ENCODE measurements at places on chromosomes 12 and 14.

DNA sequence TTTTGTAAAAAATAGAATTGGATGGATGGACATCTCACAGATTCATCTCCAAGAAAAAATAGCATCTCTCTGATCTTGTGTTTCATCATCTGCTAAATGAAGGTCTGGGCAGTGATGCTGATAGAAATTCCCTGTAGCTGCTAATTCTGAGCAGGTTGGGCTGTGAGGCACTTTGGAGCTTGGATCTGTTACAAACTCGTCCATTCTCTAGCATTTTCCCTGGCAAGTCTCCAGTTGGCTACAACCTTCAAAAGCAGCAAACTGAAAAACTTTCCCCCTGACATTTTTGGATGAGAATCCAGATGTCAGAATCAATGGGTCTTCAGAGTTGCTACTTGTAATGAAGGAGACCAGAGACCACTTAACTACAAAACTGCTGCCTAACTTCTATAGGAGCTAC lies 72.7 kb downstream of the TPH2 start:
- no peaks in the 10 kb centered on the region for H3K36me3 ChIP-seq
- no peak overlapping the region for H3K27ac ChIP-seq
- H3K4me3 ChIP-seq = no peak overlapping the region
- DNase-seq = no peak
- no peaks in the 10 kb centered on the region for H3K4me1 ChIP-seq
- peaks cover 14% of the 10 kb centered on the region for H3K27me3 ChIP-seq

DNA sequence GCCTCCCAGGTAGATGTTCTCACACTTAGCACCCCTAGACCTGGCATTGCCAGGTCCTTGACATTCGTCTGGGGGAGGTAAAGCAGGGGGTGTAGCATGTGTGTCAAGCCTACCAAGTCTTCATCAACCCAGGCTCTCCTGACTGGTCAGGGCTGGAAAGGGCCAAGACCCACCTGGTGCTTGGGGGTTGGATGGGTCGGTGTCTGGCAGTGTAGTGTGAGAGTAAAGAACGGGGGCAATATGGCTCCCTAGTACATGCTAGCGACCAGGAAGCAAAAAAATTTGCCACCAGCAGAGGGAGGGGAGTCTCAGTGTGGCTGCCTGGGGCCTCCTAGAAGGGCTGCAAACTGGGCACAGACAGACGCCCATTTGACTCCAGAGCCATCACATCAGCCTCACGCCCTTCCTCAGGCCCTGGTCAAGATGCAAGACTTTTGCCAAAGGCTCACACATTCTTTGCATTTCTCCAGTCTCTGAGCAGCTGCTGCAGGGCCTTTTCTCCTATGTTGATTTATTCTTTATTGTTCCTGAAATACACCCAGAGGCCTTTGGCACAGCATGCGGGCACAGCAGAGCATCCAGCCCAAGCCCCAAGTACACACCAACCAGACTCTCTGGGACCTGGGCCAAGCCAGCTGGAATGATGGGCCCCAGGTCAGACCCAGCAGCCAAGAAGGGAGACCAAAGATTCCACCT lies 38.3 kb upstream of the PNMA1 start:
- peak overlapping the region; percentile 73 for H3K4me3 ChIP-seq
- no peak for DNase-seq
- H3K27me3 ChIP-seq = no peaks in the 10 kb centered on the region
- H3K4me1 ChIP-seq = peaks cover 100% of the 10 kb centered on the region
- peak overlapping the region; percentile 91 for H3K27ac ChIP-seq

DNA sequence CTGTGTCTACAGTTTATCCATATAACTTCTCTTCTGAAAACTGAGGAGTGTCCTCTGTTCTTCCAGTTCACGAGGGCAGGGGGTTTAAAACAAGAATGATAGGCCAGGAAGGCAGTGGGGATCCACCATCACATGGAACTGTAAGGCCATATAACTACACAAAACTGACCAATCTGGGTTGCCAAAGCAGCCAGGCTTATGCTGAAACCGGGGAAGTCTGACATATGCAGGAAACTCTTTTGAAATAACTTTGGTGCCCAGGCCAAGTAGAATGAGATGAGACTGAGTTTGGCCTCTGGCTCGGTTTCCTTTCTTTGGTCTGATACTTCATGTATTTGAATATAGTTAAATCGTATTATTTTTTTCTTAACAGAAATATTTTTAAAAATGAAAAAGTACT lies 18.0 kb upstream of the ATF1 start:
- no peak overlapping the region for H3K4me3 ChIP-seq
- no peak for DNase-seq
- H3K27ac ChIP-seq = no peak overlapping the region
- H3K27me3 ChIP-seq = no peaks in the 10 kb centered on the region

- H3K36me3 ChIP-seq = peaks cover 17% of the 10 kb centered on the region
- H3K4me3 ChIP-seq = no peak overlapping the region
- H3K27ac ChIP-seq = no peak overlapping the region
- no peaks in the 10 kb centered on the region for H3K27me3 ChIP-seq
- DNase-seq = no peak
Observed at GRCh38 chr14:51852541-51852940, 7.9 kb upstream of the GNG2 start.

DNA sequence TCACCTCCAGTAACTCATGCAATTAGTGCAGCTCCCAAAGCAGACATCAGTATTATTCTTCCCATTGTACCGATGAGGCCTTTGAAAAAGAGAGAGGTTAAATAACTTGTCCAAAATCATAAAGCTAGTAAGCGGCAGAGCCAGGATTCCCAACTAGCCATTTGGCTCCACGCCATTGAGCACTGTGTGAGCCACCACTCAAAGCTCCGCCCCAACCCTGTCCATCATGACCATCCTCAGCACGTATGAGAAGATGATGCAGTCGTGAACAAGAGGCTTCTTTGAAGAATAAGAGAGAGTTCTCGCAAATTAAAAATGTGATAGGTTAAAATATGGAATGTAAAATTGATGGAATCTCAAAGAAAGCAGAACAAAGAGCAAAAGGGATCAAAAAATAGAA lies 14.6 kb downstream of the CLMN start:
- no peaks in the 10 kb centered on the region for H3K36me3 ChIP-seq
- DNase-seq = no peak
- peaks cover 51% of the 10 kb centered on the region for H3K27me3 ChIP-seq
- no peak overlapping the region for H3K4me3 ChIP-seq

- H3K4me1 ChIP-seq = peaks cover 25% of the 10 kb centered on the region
- H3K4me3 ChIP-seq = no peak overlapping the region
- no peak overlapping the region for H3K27ac ChIP-seq
- H3K27me3 ChIP-seq = no peaks in the 10 kb centered on the region
- no peak for DNase-seq
- no peaks in the 10 kb centered on the region for H3K36me3 ChIP-seq
Observed at GRCh38 chr12:108302403-108303311, 36.5 kb downstream of the CMKLR1 start.

DNA sequence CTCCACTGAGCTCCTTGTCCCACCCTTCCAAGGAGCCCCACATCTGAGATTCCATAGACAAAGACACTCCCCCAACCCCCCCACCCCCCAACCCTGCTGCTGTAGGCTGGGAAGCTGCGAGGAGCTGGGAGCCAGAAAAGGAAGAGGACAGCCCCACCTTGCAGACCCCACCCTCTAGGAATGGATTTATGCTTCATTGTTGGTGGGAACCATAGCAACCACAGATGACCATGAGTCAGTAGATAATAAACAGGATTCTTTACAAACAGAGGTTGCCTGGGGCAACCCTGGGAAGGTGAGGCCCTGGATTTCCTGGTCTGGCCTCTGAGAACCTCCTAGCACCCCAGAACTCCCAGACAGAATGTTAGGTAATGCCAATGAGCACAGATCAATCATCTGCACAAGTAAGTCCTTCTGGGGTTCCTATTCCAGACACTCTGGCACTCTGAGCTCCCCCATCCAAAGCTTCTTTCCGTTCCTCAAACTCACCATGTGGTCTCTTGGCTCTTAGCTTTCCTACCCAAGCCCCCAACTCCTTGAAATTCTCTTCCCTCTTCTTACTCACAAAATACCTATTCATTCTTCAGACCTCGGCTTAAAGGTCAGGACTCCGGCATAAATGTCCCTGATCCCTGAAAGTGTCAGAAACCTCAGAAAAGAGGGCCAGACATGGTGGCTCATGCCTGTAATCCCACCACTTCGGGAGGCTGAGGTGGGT lies 15.2 kb upstream of the PLEKHG6 start:
- H3K27me3 ChIP-seq = no peaks in the 10 kb centered on the region
- H3K4me3 ChIP-seq = no peak overlapping the region
- no peak for DNase-seq
- no peaks in the 10 kb centered on the region for H3K36me3 ChIP-seq
- H3K4me1 ChIP-seq = no peaks in the 10 kb centered on the region
- H3K27ac ChIP-seq = no peak overlapping the region

DNA sequence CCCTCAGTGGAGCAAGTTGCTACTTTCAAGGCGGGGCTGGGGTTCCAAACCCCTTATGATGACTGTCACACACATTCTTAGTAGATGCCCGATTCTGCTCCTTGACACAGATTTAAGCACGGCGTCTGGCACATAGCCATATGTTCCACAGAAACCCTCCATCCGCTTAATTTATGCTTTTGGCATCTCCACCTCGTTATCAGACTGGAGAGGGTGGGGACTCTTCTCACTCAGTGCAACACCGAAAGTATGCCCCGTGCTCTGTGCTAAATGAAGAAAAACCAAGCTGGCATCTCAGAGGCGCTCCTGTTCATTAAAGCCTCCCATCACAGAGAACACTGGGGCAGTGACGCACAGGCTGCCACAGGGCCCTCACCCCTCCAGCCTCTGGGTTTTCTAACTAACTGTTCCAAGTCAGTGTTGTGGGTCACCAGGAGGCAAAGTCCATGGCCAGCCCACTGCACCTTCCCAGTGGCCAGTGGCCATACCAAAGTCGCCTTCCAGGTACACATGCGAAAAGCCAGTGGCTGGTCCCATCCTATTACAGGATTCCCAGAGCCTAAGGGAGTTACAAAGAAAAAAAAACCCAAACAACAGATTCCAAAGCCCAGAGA lies 27.3 kb downstream of the CCDC88C start:
- peak overlapping the region; percentile 35 for H3K27ac ChIP-seq
- H3K4me1 ChIP-seq = peaks cover 91% of the 10 kb centered on the region
- no peaks in the 10 kb centered on the region for H3K27me3 ChIP-seq
- DNase-seq = no peak

DNA sequence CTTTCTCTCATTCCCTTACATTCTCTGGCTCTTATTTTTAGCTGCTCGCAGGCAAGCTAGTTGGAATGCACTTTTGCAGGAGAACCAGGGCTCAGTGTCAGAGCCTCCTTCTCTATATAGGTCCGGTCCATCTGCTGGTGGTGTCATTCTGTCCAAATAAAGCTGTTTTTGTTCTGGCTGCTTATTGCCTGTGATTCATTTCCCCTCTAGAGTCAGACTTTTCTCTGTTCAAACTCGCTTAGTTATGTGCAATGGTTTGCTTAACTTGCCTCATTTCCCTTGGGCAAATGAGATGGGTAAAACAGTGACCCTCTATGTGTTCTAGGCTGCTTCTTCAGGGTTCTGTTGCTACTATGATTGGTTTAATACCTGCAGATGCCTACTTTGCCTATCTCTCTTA lies 2.9 kb downstream of the SMARCD1 start:
- no peak for DNase-seq
- H3K27ac ChIP-seq = peak overlapping the region; percentile 96
- H3K4me3 ChIP-seq = peak overlapping the region; percentile 41
- H3K27me3 ChIP-seq = no peaks in the 10 kb centered on the region
- peaks cover 48% of the 10 kb centered on the region for H3K4me1 ChIP-seq

DNA sequence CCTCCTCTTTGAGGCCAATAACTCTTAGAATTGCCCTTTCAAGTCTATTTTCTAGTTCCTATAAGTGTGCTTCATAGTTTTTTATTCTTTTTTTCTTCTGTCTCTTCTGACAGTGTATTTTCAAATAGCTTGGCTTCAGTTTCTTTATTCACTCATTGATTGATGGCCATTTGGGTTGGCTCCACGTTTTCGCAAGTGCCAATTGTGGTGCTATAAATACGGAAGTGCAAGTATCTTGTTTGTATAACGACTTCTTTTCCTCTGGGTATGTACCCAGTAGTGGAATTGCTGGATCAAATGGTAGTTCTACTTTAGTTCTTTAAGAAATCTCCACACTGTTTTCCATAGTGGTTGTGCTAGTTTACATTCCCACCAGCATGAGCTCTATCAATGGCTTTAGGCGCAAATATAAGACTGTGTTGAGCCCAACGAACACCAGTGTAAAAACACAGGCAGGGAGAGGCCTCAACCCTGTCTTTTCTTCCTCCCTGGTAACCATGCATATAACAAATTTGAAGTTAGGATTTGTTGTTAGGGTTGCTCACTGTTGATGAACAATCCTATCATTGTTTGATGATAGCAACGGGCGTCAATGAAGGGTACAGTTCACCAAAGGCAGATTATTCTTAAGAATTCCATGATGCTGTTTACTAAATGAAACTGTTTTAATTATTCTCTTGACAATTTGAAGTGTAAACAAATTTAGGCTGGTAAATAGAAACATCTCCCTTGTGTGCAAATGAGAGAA lies 13.3 kb upstream of the LMNTD1 start:
- no peaks in the 10 kb centered on the region for H3K27me3 ChIP-seq
- H3K36me3 ChIP-seq = peaks cover 3% of the 10 kb centered on the region
- H3K4me1 ChIP-seq = no peaks in the 10 kb centered on the region
- H3K4me3 ChIP-seq = no peak overlapping the region

- H3K27ac ChIP-seq = no peak overlapping the region
Observed at GRCh38 chr12:123807670-123808069, 45.6 kb downstream of the DNAH10 start.

DNA sequence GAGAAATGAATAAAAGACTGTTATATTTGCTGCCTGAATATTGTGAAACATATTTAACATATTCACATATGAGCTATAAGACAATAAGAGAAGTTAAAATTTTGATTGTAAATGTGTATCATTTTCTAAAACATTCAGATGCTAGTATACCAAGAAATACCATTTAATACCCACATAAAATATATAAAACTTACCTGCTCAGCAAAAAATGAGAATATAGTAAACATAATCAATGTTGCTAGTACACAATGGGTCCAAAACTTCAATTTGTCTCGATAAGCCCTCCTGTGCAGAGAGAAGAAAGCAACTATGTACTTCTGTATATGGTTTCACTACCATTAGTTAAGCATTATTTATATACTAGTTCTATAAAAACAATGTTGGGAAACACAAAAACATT lies 9.6 kb upstream of the SYCP3 start:
- no peak overlapping the region for H3K4me3 ChIP-seq
- H3K4me1 ChIP-seq = no peaks in the 10 kb centered on the region
- DNase-seq = no peak
- H3K27ac ChIP-seq = no peak overlapping the region
- no peaks in the 10 kb centered on the region for H3K27me3 ChIP-seq

DNA sequence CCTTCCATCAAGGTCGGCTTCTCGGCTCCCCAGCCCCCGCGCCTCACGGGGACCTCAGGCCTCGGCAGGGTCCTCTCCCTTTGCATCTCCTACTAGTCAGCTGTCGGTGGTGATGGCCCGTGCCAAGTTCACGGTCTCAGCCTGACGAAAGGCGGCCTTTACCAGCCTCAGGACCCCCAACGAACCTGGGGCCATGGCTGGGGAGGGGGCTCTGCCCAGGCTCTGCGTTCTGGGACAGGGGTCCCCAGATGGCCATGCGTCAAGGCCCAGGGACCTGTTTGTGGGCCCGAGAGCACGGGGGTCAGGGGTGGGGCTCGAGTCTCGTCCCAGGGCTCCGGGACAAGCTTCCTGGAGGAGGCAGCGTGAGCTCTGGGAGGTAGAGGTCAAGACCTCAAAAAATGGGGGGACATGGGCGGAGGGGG lies 32.8 kb upstream of the DEGS2 start:
- H3K27ac ChIP-seq = peak overlapping the region; percentile 74
- no peaks in the 10 kb centered on the region for H3K36me3 ChIP-seq
- H3K4me1 ChIP-seq = peaks cover 11% of the 10 kb centered on the region
- DNase-seq = peak; percentile 19

- no peaks in the 10 kb centered on the region for H3K4me1 ChIP-seq
- no peak for DNase-seq
- H3K27ac ChIP-seq = no peak overlapping the region
- no peak overlapping the region for H3K4me3 ChIP-seq
- no peaks in the 10 kb centered on the region for H3K36me3 ChIP-seq
Observed at GRCh38 chr12:52436000-52436827, 2.0 kb upstream of the KRT75 start.

Data from activated T-cell treated with anti-CD3 and anti-CD28 coated beads, Interleukin-2, amount 50 U/mL, for 72 hours (primary cell).